ENCODE measurements at places on chromosomes 4 and X. TPM values are rescaled to one million over a fixed set of nuclear protein-coding genes. Genes with fewer than 3 reads are reported as not detected.

Gene CASP3
- 21.8 TPM for total RNA-seq

Gene HTRA3
- total RNA-seq = not detected

Gene ATP5ME
- 122 TPM for total RNA-seq

Gene SFRP2
- total RNA-seq = not detected

Gene BTC
- 8.1 TPM for total RNA-seq

Gene FREM3
- not detected for total RNA-seq

Gene SLC26A1
- 0.68 TPM for total RNA-seq

Gene HAND2
- 0.45 TPM for total RNA-seq

Gene EDNRA
- 0.29 TPM for total RNA-seq

Gene CD99L2
- 21.1 TPM for total RNA-seq

Gene RASSF6
- total RNA-seq = 12.8 TPM

Gene C1QTNF7
- not detected for total RNA-seq

Gene GYPB
- total RNA-seq = not detected

Gene ATOH1
- total RNA-seq = not detected

All from Calu3 (cell line).